Suppressor macrophage treated with lipopolysaccharide for 1 hour (primary cell): ENCODE measurements at places on chromosomes 2 and 18.

- peak; percentile 28 for DNase-seq
Observed at GRCh38 chr2:8421658-8422449, 260.0 kb upstream of the ID2 start.

DNA sequence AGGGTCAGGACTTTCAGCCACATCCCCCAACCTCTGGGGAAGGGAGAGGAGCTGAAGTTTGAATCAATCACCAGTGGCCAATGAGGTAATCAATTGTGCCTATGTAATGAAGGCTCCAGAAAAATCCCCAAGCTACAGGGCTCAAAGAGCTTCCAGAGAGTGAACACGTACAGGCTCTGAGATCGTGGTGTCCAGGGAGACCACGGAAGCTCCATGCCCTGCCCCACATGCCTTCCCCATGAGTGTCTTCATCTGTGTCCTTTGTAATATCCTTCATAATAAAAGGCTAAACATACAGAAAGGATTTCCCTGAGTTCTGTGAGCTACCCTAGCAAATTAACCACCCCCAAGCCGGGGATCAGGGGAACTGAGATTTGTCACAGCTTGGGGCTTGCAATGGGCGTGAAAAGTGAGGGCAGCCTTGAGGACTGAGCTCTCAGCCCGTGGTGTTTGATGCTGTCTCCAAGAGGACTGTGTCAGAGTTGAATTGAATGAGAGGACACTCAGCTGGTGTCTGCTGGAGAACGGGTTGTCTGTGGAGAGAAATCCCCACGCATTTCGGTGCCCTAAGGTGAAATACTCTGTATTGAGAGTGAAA is 25.5 kb upstream of the TUBB6 start:
- DNase-seq, result no peak

GRCh38 chr2:197904446-197904845 is 100.1 kb downstream of the PLCL1 start:
- peak; percentile 79 for DNase-seq

- no peak for DNase-seq
Observed at GRCh38 chr18:11905613-11906012, 2.5 kb downstream of the MPPE1 start.

DNA sequence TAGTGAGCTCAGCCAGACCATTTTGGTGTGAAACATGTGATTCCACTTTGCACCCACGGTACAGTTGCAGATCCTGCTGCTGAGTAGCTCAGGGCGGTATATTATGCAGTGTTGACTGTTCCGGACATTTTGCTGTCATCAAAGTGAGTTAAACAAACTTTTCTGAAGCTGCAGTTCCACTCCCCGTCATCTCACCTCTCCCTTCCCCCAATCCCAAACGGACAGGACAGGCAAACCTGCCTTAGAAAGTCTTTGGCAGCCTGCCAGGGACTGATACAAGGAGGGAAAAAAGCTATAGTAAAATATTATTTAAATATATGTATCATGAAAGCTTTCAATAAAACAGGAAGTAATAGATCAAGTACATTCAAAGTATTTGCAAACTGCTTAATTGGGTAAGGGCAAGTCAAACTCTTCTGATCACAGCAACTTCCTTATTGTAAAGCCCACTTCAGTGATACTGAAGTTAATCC is 35.5 kb upstream of the SP5 start:
- no peak for DNase-seq

GRCh38 chr2:215896921-215897320 is 116.4 kb downstream of the MREG start:
- no peak for DNase-seq

DNA sequence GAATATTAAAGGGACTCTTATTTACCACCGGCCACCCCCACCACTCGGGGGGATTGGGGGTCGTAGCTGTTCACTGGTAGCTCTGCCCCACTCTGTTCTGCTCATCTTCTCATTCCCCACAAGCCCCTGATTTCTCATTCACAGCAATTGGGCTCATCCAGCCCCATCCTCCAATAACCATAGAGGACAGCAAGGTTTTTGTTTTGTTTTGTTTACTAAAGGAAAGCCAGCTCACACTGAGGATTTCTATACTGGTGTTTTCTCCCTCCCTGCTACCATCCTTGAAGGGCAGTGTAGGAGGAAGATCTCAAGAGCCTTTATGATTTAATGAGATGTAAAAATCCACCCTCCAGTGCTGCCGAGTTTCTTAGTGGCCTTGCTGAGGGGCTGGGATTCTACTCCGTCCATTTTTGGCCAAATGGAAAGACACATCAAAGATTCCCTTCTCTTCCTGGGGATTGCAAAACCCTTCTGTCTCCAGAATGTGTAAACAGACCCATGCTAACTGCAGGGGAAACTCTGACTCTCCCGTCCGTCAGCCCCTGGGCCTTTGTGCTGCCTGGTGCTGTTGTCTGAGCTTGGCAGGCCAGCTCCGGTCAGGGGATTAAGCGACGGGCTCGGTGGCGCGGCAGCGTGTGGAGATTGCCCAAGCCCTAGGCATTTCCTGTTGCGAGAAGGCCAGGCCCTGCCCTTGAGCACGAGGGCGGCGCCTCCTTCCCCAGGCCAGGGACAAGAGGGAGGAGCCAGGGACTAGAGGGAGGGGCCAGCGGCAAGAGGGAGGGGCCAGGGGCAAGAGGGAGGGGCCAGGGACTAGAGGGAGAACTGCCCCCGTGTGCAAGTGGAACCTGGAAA is 165.0 kb downstream of the ANTXR1 start:
- DNase-seq, result peak; percentile 89

- DNase-seq, result no peak
Observed at GRCh38 chr2:204416236-204416635, 129.0 kb upstream of the PARD3B start.

DNA sequence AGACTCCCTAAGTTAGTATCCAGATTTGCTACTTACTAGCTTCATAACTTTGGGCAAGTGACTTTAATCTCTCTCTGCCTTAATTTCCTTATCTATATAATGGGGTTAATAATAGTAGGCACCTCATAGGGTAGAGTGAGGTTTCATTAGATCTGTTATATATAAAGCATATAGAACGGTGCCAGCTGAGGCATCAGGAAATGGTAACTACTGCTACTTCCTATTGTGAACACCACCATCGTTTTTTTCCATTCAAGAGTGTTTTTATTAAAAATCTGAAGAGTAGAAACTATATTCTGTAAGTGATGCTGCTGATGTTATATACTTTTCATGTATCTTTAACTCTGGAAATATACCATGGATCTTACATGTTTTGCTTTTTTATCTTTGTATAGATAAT is 44.3 kb downstream of the MALT1 start:
- DNase-seq, result no peak

- no peak for DNase-seq
Observed at GRCh38 chr2:98615481-98615880, 7.1 kb downstream of the UNC50 start.

GRCh38 chr2:190459881-190460280 is 51.7 kb downstream of the MFSD6 start:
- DNase-seq, result no peak
